ENCODE measurements at places on chromosomes 1 and 21. TPM values are rescaled to one million over a fixed set of nuclear protein-coding genes. Genes with fewer than 3 reads are reported as not detected.

FABP3 gene
- 3.3 TPM for total RNA-seq

TMPRSS2 gene
- 4.3 TPM for total RNA-seq

SIK1 gene
- 3.5 TPM for total RNA-seq

SPRR2F gene
- total RNA-seq: not detected

G0S2 gene
- total RNA-seq: not detected

ANXA9 gene
- not detected for total RNA-seq

MRPS15 gene
- 109 TPM for total RNA-seq

NCAM2 gene
- 0.77 TPM for total RNA-seq

CRB1 gene
- not detected for total RNA-seq

HMGCL gene
- 23.9 TPM for total RNA-seq

KCNJ15 gene
- not detected for total RNA-seq

DNA sequence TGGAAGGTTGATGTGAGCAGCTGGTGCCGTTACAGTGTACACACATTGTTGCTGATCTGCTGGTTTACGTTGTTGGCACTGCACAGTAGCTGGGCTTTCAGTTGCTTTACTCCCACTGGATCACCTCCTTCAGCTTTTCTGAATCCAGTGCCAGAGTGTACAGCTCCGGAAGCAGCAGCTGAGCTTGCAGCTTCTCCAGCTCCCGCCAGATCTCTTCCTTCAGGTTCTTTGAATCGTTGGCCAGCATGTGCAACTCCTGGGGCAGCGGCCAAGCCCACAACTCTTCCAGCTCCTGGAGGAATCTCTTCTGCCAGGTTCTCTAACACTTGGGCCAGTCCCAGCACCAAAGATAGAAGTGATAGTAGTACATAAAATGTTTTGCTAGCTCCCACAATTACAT lies 149.7 kb upstream of the RRP15 start:
- DNase-seq: no peak

- no peak for DNase-seq
Measured at GRCh38 chr21:38538353-38538752, 40.1 kb upstream of the ERG start.

GRCh38 chr1:214638997-214639396 lies 36.0 kb downstream of the CENPF start:
- DNase-seq: no peak

- DNase-seq: no peak
Measured at GRCh38 chr1:58304346-58304975, 242.1 kb downstream of the OMA1 start.

DNA sequence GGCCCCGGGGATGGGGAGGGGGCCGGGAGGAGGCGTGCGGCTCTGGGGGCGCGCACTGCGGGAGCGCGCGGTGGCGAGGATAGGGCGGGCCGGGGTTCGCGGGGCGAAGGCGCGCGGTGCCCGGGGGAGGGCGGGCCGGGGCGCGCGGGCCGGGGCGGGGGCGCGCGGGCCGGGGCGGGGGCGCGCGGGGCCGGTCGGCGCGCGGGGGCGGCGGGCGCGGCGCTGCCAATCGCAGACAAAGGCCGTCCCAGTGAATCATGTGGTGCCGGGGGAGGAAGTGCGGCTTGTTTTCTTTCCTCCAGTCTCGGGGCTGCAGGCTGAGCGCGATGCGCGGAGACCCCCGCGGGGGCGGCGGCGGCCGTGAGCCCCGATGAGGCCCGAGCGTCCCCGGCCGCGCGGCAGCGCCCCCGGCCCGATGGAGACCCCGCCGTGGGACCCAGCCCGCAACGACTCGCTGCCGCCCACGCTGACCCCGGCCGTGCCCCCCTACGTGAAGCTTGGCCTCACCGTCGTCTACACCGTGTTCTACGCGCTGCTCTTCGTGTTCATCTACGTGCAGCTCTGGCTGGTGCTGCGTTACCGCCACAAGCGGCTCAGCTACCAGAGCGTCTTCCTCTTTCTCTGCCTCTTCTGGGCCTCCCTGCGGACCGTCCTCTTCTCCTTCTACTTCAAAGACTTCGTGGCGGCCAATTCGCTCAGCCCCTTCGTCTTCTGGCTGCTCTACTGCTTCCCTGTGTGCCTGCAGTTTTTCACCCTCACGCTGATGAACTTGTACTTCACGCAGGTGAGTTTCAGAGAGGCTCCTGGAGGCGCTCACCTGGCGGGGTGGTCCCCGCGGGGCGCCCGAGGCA lies at the start of gene GPR137B:
Gene GPR137B, plus strand, starts transcription at position 287 of the 851 bp plus-strand sequence. Its CDS starts 84 bp downstream, at position 371.
- peak; percentile 79 for DNase-seq

GRCh38 chr1:115198938-115199337 lies 109.6 kb upstream of the TSPAN2 start:
- DNase-seq: no peak

DNA sequence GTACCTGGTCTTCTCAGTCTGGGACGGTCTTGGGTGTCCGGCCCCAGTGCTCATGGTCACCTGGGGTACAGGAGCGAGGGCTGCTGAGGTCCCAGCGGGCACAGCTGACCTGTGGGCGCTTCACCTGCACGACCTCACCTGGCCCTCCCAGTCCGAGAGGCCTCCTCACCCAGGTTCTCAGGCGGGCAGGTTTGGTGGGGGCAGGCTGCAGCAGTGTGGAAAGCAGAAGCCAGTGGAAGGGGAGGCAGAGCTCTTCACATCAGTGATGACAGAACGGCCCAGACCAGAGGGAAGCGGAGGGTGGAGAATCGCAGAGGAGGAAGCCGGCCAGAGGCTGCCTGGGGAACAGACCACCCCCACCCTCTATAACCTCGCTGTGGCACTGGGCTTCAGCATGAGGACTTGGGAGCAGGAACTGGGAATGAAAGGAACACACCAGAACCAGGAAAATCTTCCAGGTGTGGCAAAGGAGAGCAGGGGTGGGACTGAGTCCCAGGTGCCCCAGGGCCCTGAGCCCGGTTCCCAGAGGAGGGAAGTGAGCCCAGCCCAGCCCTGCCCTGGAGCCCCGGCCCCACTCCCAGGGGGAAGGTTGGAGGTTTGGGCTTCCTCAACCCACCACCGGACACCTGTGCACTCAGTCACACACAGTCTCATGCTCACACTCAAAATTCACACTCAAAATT lies 265.2 kb upstream of the VAMP3 start:
- no peak for DNase-seq

- DNase-seq: no peak
Measured at GRCh38 chr1:207651583-207651982, 6.7 kb downstream of the CR1L start.

DNA sequence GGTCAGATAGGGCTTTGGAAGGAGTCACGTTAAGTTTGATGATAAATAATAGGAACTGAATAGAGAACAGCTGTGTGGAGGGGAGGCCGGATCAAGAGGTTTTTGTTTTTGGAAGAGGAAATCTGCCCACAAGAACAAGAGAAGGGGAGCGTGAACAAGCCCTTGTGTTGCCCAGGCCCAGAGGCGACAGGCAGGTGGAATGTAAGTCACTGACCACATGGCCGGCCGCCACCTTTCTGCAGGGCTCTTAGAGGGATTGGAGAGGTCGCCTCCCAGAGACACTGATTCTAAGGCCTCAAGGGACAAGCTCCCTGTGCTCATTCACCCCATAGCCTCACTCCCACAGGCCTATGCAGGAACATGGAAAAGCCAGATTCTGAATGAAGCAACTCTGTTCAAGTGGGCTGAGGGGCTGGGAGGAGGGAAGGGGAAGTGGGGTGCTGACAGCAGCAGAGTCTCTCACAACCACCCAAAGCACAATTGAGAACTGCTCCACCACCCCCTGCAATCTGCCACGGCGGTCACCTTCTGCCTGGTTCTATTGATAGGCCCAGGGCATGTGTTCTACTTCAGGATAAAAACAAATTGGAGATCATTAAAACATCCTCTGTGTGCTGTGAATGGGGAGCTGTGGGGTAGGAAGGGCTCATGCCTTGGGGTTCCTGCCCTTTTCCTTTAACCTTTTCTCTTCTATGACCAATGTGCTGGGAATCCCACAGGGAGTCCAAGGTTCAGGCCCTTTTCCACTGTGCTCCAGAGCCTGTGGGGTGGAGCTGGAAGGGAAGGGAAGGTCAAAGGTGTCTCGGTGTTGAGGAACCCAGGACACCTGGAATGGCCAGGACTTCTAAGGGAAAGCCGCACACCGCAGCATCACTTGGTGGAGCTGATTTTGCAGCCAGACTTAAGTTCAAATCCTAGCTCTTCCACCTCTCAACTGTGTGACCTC lies 63.3 kb upstream of the PARP1 start:
- no peak for DNase-seq

- DNase-seq: peak; percentile 77
Measured at GRCh38 chr1:37663426-37664000, 28.8 kb upstream of the CDCA8 start.

GRCh38 chr1:87329526-87330056 lies 911 bp downstream of the LMO4 start:
- DNase-seq: no peak

DNA sequence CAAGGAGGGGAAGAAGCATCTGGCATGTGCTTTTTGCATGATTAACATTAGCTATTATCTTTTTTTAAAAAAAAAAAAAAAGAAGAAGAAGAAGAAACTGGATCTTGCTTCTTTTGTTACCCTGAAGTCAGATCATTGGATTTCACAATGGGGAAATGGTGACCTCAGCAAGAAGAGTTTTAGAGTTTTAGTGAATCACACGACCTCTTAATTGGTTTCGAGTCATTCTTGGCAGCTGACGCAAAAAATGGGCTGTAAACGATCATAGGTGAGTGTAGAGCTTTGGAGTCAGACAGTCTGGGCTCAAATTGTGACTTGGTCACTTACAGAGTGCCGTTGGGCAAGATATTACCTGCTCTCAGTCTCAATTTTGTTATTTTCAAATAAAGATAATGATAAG lies 33.3 kb upstream of the PGBD5 start:
- DNase-seq: no peak

GRCh38 chr21:43361493-43362296 lies 65.2 kb downstream of the SIK1 start:
- no peak for DNase-seq

DNA sequence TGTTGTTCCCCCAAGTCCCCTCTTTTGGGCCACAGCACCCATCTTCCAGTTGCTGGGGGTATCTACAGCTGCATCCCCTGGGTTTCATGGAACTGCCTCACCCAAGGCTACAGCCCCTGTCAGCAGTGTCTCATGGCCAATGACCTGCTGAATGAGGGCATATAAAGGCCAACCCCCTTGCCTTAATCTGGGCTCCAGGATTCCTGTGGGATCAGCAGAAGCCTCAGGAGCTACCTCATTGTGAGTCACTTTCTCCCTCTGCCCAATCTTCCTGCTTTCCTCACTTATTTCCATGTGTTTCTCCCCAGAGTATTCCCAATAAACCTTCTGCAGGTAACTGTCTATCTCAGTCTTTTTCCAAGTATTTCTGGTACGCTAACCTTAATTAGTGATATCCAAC lies 37.3 kb upstream of the SYT14 start:
- no peak for DNase-seq

DNA sequence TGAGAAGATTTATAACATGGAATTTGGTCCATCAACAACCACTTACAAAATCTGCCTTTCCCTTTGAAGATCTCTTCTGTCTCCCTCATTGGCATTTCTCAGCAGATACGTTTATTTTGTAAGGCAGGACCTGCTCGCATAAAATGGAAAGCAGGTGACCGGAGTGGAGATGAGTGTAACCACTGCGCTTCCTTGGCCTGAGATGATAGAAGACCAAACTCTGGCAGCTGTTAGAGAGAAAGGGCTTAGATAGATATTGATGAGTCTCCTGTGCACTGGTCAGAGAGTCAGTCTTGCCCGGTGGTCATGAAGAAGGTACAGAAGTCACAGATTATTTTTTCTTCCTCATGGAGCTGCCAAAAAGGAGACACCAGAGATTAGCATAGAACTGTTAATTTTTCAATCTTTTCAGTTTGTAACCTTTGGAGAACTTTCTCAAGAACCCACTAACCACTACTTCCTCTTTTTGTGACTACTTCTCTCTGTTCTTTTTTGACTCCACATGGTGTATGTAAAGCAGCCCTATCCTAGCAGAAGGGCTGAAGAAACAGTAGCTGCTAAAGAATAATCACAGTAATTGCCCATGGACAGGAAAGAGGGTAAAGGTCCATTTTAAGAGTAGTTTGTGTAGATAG lies 47.6 kb downstream of the FCRL3 start:
- DNase-seq: no peak

GRCh38 chr1:192357924-192358323 lies 41.1 kb downstream of the RGS21 start:
- no peak for DNase-seq

DNA sequence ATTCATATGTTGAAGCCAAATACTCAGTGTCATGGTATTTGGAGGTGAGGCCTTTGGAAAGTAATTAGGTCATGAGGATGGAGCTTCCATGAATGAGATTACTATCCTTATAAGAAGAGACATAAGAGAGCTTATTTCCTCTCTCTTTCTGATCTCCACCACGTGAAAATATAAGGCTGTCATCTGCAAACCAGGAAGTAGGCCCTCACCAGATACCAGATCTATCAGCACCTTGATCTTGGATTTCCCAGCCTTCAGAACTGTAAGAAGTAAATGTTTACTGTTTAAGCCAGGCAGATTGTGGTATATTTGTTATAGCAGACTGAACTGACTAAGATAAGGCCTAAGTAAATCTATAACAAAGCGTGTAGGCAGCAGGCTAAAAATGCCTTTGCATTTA lies 25.3 kb downstream of the RBM11 start:
- no peak for DNase-seq

- no peak for DNase-seq
Measured at GRCh38 chr1:230901671-230902070, 33.4 kb upstream of the C1orf198 start.

DNA sequence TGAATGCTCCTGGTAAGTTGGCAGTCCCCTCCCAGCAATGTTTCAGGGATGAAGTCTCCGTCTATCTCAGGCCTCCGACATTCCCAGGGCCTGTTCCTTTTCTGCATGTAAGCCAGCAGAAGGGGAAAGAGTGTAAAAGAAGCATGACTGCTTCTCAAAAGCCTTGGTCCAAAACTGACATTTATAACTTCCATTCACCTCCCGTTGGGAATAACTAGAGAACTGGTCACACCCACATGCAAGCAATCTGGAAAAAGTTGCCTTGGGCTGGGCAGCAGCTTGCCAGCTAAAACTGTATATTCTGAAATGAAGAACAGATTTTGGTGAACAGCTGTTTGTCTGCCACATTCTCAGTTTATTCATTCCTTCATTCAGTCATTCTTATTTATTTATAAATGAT lies 24.2 kb upstream of the NPL start:
- no peak for DNase-seq

GRCh38 chr21:32135401-32136363 lies 143.2 kb downstream of the MIS18A start:
- DNase-seq: peak; percentile 42
